ENCODE measurements at places on chromosomes 16 and 17.

- no peak for DNase-seq
Observed at GRCh38 chr16:72240466-72240865, 68.5 kb upstream of the PMFBP1 start.

DNA sequence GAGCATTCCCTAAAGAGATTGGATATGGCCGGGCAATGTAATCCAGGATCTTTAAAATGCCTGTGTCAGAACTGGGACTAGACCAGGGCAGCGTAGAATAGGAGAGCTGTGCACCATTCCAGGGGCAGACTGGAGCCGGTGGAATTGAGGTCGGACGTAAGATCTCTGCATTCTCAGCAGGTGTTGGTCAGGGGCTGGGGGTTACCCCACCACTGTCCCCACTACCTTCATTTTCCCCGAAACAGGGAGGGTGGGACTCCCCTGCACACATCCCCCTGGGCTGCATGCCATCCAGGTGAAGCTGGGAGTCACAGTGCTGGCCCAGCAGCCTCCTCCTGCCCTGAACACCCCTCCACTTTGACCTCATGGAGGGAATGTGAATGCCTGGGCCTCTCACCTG, 17.8 kb downstream of the OSBPL7 start:
- no peak for DNase-seq

DNA sequence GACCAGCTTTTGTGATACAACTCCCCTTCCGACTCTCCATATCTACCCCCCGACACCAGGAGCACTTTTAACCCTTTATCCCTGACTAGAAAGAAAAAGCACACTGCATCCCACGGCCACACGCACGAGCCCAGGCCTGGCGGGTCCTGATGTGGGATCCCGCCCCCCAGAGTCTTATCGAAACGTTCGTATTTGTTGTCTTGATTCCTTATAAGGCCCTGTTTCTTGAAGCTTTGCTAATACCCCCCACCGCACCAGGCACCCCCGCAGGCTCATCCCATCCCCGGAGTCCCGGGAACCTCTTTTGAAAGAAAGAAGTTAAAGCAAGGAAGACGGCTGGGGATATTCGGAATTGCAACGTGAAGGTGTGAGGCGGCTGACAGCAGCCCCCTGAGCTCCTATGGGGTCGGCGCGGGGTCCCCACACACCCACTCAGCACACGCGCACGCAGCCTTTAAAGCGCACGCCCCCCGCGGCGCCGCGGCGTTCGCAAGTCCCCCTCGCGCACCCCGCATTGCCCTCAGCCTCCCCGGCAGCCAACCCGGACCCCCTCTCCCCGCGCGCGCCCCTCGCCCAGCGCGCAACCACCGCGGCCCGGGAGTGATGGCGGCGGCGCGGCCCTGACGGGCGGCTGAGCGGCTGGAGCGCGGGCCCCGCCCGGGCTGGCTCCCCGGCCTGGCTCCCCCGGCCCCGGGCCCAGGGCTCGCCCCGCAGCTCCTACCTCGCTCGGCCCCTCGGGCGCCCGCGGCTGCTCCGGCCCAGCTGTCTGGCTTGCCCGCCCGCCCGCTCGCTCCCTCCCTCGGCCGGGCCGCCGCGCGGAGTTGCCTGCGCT, 448 bp downstream of the STAT5B start:
- DNase-seq = peak; percentile 42

GRCh38 chr17:48860034-48860433, 29.2 kb downstream of the CALCOCO2 start:
- no peak for DNase-seq

- no peak for DNase-seq
Observed at GRCh38 chr16:24482681-24483202, 56.6 kb upstream of the RBBP6 start.

DNA sequence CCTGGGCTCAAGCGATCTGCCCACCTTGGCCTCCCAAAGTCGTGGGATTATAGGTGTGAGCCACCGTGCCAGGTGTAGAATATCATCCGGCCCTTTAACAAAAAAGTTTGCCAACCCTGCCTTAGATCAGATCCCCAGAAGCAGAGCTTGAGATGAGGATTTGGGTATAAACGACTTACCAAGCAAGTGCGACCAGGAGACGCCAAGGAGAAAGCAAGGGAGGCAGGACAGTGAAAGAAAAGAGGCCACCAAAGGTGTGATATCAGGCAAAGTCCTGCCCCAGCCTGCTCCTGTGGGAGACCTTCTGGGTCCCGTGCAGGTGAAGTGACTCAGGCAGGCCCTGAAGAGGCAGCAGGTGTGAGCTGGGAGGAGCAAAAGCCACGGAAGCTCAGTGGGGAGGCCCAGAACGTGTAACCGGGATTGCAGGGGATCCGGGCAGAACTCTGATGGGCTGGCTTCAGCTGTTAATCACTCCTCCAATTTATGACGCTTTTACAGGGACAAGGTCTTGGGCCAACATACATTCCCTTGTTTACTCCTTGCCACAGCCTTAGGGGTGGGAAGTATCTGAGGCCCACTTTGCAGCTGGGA, 14.1 kb upstream of the CALB2 start:
- no peak for DNase-seq

DNA sequence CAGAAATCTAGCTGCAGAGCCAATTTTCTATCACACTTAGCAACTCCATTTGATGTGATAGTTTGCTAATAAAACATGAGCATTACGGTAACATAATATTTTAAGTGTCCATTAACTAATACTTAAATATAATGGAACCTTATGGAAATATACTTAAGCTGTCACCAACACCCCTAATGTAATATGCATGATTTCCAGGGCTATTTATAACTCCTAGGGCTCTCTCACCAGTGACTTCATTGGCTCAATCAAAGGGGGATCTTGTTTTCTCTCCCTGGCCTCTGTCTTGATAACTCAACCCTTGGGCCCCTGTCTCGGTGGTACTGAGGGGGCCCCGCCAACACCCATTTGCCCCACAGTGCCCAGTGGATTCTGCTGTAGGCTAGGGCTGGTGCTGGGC, 170.4 kb downstream of the SALL1 start:
- DNase-seq = no peak

DNA sequence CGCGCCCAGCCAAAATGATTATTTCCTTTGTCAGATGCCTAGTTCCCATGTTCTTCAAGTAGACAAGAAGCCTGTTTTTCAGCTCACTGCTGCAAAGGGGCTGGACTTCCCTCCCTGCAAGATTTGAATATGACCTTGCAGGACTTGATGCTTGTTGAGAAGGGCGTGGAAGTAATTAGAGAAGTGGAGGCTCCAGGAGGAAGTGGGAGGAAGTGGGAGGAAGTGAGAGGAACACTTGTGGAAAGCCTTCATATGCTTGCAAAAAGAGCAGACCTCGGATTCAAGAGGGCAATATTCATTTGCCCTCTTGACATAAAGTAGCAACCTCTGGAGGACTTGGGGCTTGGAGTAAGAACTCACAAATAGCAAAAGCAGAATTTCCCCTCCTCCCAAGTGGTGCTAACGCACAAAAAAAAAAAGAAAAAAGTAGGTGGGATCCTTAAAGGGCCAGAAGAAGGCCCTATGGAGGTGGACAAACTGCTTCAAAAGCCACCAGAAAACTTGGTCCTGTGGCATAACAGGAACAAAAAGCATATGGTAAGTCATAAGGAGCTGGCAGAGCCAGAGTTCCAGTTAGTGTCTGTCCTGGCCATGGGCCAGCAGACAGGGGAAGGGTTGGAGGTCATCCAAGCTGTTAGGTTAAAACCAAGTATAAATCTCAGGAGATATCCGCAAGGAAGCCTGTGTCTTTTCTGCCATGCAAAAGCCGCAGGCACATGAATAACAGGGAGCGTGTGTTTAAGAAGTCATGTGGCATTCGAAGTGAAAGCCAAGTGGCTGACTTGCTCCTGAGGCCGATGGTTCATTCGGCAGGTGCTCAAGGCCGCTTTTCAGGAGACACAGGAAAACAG, 20.6 kb upstream of the PRKAR1A start:
- no peak for DNase-seq

DNA sequence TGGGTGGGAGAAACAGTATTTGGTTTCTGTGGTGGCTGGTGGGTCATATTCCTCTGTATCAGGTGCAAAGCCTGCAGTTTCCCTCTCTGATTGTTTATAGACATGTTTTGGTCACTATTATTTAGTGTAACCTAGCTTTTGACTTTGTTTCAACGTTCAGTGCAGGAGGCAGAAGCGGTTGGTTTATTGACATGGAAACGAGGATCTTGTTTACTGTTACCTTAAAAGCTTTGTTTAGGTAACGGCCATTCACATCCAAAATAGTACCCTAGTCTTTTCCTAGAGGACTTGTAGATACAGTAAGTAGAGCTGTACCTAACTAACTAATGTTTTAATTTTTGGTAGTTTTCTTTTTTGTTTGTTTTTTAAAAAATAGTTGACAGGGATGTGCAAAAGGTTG, 3.5 kb downstream of the MSI2 start:
- no peak for DNase-seq

DNA sequence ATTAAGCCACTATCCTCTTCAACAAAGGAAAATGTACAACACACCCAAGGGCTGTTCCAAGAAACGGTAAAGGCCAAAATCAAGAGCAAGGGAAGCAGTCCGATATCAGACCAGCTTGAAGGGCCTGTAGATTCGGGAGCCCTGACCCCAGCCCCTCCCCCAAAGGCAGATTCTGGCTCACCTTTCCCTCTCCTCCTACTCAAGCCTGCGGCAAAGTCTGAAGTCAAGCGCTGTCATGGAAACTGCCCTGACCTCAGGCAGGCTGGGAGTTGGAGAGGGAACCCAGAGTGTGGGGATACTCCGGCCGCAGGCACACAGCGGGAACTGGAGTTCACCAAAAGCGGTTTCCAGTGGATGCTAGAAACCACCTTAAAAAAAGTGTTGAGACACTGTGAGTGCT, 1.8 kb downstream of the ALYREF start:
- DNase-seq = no peak

DNA sequence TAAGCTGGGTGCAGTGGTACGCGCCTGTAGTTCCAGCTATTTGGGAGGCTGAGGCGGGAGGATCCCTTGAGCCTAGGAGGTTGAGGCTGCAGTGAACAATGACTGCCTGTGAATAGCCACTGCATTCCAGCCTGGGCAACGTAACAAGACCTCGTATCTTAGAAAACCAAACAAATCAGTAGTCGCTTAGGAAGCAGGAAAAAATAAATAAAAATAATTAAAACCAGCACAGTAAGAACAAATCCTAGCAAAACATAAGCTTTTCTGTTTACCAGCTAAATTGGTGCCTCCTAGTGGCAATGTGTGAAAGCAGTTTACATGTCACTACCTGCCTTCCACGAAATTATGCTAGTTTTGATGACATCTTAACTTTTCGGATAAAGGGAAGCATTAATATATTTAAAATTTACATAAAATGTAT, 1.3 kb downstream of the ARMC5 start:
- DNase-seq = no peak

DNA sequence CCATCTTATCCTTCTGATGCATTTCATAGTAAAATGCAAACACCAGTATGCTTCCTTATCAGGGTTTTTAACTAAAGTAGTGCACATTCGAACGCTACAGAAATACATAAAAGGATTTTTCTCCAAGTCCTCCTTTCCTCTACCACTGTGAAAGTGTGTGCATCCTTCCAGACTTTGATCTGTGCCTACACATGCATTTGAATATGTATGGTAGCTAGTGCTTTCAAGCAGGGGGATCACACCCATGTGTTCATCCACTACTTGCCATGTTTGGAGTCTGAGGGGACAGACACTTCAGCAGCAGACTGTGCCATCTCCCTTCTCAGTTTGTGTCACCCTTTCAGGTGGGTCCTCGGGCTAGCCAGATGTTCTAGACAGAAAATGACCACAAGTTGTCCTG, 14.9 kb downstream of the LDHD start:
- DNase-seq = no peak

Measured in progenitor cell of endocrine pancreas (in vitro differentiated cells).